NCI-H1694 treated with DMSO at 0.1 percent for 48 hours (cell line): ENCODE measurements at places on chromosomes 12 and 14.
A peak's percentile ranks its signal among the peaks of the same experiment; 100 is the strongest.

GRCh38 chr14:103529383-103530365 is 678 bp downstream of the TRMT61A start:
- DNase-seq = no peak

DNA sequence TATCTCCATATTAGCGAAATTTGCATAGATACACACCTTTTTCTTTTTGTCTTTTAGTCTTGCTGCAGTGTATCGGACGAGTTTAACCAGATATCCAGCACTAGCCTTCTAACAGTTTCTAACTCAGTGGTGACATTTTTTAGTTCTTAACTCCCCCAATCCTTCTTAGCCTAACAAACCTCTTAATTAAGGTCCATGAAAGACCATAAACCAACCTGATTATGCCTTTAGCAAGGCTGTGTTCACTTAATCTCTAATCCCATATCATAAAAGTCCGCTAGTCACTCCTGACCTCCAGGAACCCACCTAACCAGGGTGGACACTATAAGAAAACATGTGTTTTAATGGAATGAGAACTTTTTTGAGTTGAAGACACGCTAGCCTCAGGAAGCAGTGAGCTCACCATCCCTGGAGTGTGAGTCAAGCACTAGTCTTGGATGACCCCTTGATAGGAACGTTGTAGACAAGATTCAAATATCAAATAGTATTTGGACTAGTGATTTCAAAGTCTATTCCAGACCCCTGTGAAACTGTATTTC is 9.5 kb downstream of the CDKN1B start:
- DNase-seq = no peak

- DNase-seq = no peak
Observed at GRCh38 chr12:122366685-122367475, 55.6 kb downstream of the CLIP1 start.

- DNase-seq = peak; percentile 66
Observed at GRCh38 chr12:14167005-14167628, 185.7 kb upstream of the GRIN2B start.

- no peak for DNase-seq
Observed at GRCh38 chr14:85079842-85080730, 449.9 kb upstream of the FLRT2 start.

DNA sequence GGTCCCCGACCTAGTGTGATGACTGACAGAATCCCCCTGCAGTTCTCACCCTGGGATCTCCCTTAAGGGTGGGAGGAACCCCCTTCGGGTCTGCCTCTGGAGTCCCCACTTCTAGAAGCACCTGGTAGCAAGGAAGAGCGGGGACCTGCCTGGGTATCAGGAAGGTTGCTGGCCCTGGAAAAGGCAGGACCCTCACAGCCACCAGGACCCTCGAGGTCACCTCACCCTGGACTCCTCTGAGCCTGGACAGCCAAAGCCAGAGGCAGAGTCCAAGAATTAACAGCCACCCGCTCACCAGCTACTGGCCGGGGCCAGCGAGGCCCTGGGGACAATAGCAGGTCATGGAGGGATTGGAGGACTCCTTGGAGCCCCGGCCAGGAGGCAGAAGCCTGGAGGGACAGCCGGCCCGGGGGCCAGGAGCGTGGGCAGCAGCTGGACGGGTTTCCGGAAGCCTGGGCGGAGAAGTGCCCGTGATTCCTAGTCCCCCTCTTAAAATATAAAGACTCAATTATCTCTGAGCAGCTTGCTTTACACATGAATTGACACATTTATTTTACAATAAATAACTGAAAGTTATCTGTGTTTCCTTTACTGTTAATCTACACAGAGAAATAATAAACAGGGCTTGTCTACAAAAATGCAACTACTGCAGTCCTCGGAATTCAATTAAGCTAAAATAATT is 17.5 kb downstream of the BCL11B start:
- no peak for DNase-seq
